ENCODE measurements at places on chromosomes 7 and 10. TPM values are rescaled to one million over a fixed set of nuclear protein-coding genes. Genes with fewer than 3 reads are reported as not detected.

C10orf143 gene
- 0.41 TPM for total RNA-seq

ZNF804B gene
- 6.9 TPM for total RNA-seq

CAMK2B gene
- 99.5 TPM for total RNA-seq

PLEKHS1 gene
- total RNA-seq = not detected

GRCh38 chr7:91280604-91281003, 16.4 kb downstream of the FZD1 start:
- DNase-seq = no peak

DNA sequence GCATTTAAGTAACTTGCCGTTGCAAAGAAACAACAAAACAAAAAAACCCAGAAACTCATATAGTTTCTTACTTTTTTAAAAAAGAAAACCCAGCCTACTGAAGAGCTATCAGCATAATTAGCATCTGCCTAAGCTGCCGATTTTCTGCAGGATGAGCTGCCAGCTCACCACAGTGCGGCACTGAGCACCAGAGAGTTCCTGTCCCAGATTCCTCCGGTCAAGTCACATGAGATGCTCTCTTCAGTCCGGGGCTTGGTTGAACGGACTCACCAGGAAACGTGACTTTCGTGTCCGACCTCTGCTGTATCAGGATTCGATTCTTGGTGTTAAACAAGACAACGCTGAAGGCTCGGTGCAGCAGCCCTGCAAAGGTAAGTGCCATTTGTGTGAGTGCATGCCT, 3.2 kb downstream of the IDI2 start:
- DNase-seq = no peak

DNA sequence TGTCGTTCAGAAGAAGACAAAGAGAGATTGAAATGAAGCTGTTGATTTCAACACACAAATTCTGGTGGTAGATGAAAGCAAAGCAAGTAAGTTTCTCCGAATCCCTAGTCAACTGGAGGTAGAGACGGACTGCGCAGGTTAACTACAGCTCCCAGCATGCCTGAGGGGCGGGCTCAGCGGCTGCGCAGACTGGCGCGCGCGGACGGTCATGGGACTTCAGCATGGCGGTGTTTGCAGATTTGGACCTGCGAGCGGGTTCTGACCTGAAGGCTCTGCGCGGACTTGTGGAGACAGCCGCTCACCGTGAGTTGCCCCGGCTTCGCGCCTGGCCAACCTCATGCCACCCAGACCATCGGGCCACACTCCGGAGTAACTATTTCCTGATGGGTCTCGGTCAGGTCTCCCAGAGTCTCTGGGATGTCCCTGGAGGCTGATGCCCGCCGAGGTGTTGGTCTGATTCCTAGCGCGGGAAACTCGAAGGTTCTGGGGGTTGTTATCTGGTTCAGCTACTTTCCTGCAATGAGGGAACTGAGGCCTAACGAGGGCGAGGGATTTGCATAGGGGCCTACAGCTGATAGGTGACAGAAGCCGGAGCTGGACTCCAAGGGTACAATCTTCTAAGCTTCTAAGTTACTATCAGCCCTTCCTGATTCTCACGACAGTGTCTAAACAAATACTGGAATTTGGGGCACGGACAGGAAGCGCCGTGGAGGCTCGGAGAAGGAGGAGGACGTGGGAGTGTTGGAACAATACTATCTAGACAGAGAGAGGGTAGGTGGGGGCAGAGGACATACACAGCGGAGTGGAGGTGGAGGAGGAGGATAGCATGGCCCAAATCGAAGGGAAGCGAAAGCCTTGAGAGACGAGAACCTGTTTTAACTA, at the start of gene RPP30:
Gene RPP30, plus strand, starts transcription at position 209 of the 882 bp plus-strand sequence. Its CDS starts 13 bp downstream, at position 222.
- peak; percentile 74 for DNase-seq

GRCh38 chr7:68121655-68122054, 1125.0 kb downstream of the TYW1 start:
- DNase-seq = no peak

DNA sequence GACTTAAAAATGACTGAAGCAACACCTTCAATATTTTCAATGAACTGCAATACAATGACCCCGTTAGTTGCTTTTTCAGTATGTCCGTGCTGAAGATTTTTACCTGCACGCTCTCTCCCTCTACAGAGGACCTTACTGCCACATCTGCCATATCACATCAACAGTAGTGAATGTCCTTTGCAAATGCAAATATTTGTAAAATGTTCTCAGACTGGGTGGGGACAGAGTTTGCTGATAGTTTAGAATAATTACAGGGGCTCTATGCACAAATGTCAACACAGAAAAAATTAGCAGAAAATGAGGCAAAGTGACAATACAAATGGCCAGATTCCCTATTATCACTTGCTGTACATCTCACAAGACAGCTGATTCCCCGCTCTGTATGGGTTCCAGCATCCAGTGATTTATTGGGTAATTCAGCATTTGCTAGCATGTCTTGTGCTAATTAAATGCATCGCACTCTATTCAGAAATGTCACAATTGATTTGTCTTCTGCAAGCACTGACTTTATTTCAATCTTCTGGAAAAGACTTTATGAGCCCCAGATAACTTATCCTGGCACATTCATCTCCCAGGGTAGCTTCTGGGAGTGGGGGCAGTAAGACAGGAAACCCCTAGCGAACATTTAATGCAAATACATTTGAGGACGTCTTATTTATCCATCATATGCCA, 69.1 kb upstream of the PTER start:
- no peak for DNase-seq

GRCh38 chr10:46223626-46224413, 63.0 kb upstream of the ANTXRL start:
- DNase-seq = no peak

DNA sequence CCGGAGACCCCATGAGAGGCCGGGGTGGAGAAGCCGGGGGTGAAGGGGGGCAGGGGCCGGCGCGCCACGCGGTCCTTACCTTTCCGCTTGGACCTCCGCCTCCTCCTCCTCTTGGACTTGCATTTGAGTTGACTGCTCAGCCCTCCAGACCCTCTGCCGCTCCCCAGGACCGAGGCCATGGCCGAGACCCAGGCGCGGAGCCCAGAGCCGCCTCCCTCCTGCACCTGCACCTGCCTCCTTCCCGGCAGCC, 428 bp downstream of the ADARB2 start:
- no peak for DNase-seq

GRCh38 chr7:35355199-35355598, 101.3 kb upstream of the TBX20 start:
- DNase-seq = no peak

DNA sequence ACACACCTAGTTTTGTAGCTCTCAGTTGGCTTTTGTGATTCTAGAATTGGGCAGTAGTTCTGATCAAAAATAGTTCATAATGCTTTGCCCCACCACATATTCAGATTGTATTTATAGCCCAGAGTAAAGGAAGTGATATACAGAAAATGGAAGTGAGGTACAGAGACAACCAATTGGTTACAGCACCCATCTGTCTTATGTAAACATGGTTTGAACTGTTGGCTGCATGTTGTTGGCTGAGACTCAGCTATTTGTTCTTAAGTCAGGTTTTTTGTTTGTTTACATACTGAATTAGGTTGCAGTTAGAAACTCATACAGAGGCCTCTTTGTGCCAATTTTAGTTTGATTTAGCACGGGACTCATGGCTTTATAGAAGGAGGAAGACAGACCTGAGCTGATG, 158.9 kb upstream of the GPR26 start:
- no peak for DNase-seq
